NCI-H187 (cell line): ENCODE measurements at places on chromosomes 3 and 15.

DNA sequence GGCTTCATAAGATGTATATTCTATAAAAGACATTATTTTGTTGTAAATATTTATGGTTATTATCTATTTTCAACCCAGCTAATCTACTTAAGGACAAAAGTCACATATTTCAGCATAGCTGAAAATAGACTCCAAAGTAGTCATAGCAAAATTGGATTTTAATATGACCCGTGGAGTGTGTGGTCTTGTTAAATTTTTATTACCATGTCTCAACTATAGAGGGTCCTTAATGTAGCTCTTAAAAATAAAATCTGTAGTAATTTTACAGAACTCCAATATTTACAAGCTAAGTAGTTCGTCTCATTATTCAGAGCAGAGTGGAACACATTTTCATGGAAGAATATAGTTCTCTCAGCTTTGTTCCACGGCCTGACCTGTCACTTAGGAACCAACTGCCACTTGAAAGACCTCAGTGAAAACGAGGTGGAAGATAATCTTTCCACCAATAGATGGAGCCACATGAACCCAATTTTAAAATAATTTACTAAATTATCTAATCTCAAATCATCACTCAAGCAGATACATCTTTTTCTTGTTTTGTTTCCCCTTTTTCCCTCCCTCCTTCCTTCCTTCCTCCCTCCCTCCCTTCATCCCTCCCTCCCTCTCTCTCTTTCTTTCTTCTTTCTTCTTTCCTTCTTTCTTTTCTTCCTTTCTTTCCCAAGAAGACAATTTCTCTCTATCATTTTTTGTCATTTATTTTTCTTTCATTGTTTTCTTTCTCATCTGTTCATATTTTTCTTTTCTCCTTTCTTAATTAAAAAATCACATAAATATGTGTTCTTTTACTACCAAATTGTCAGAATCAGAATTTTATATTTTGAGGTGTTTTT, 97.2 kb downstream of the CLDN1 start:
- no peak for DNase-seq

DNA sequence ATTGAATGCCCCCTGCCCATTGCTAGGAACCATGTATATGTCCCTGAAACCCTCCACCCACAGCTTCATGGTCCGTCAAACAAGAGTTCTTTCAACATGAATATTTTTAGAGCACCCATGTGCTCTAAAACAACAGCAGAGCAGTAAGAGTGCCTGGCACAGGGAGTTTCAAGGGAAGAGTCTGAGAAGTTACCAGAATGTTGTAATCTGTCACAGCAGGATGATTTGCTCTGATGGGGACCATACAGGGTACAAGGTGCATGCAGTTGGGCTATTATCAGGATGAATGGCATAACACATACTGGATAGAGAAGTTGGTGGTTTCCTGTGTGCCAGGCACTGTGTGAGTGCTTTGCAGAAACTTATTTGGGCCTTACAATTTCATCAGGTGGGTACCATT, 27.8 kb upstream of the FLNB start:
- no peak for DNase-seq

GRCh38 chr3:116097226-116097625, 348.1 kb downstream of the LSAMP start:
- no peak for DNase-seq

- DNase-seq = no peak
These were observed 57.3 kb downstream of the TMEM212 start for GRCh38 chr3:171900446-171900845.

DNA sequence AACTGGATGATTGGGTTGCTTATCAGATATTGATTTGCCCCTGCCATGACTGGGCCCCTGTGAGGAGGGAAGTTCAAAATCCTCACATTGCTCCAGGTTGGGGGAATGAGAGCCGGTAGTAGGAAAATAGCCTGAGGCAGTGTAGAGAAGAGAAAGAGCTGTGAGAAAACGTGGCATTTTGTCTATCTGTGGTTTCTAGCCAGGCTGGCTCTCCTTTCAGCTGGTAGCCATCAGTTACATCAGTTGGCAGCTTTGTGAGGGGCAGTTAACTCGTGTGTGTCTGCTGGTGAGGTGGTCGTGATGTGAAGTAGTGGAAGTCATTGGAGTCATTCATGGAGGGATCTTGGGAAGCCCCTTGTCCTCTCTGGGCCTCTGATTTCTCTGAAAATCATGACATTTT, 5.2 kb downstream of the ESYT3 start:
- no peak for DNase-seq

DNA sequence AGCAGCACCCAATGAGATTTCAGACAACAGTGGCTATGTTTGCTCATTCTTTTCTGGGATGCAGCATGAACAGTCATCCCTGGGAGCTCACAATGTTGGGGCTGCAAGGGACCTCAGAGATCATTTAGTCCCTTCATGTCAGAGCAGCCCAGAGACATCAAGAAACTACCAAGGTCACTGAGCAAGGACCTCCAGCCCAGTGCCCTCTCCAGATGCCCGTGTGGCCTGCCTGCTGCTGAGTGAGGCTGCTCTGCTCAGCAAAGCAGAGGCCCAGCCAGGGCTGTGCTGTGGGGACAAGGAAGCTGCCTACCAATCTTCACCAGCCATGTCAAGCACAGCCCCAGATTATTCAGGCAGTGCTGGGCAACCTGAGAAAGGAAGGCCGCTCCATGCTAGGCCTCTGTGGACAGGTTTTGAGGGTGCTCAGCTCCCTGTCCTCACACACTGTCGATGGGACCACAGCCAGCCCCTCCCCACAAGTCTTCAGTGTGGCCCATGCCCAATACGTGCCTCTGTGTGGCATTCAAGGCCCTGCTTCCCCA, 99.7 kb downstream of the DAPK2 start:
- DNase-seq = no peak

GRCh38 chr15:98977441-98977840, 30.2 kb downstream of the PGPEP1L start:
- DNase-seq = no peak

GRCh38 chr15:87489902-87490665, 766.5 kb downstream of the NTRK3 start:
- no peak for DNase-seq

DNA sequence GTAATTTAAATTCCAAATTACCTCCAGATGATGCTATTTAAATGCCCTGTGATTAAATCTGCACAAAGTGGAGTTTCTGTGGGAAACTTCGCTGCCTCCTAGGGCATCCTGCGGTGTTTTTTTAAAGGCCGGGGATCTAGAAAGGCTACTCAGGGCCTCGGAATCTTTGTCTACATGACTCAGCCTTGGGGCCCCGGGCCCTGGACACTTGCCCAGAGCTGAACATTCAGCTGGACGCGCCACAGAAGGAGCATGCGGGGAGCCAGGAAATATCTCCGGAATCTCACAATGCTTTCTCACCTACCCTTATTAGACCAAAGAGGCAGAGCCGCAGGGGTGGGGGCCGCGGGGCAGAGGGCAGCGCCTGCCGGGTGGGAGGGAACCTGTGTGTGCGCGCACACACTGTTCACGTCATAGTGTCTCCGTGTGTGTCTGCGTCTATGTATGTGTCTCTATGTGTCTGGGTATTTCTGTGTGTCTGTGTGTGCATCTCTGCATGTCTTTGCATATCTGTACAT, 145.5 kb upstream of the TPM1 start:
- no peak for DNase-seq

DNA sequence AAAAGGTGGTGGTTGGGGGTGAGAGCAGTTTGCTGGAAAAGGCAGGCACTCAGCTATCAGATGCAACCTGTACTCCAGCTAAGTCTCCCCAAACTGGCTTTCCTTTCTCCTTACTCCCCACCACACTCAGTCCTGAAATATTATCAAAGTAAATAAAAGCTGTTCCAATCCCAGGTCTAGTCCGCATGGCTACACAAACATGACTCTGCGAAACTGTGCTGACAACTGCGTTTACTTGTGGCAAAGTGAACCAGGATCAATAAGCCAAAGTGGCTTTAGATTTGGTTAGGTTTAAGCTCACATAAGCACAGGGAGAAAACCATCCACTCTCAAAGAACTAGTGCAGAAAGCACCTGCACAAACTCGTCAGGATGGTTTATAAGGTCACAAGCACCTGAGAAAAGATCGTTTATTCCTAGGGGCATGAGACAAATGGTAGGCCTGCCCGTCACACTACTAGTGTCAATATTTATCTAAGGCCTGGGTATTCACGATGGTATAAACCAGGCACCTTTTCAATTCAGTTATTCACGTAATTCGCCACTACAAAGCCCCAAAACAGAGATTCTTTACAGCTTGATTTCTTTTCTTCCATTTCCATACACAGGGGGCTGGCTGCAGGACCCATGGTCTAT, 25.3 kb downstream of the LRIG1 start:
- no peak for DNase-seq

- no peak for DNase-seq
These were observed 422.4 kb upstream of the ATP11B start for GRCh38 chr3:182370949-182371348.

- no peak for DNase-seq
These were observed 7.3 kb downstream of the RNU5B-1 start for GRCh38 chr15:65311760-65312159.

DNA sequence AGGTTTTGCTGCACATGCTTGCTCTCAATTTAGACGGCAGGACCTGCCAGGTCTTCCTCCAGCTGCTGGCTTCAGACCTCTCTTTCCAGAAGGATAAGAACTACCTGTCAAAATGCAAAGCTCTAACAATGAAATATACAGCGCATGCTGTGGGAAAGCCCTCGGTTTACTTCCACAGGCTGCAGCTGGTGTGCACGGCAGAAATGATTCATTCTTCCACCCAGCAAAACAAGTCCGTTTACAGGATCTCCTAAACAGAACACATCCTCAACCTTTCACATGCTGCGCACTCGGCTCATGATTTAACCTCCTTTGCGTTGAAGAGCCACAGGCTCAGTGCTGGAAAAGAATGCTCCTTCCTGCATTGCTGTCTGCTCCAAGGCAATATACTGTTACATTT, 92.4 kb upstream of the WNT5A start:
- DNase-seq = no peak
